Stimulated activated CD4-positive, alpha-beta T cell treated with anti-CD3 and anti-CD28 coated beads, Interleukin-15, amount 100 ng/mL, for 48 hours (primary cell): ENCODE measurements at places on chromosomes 5 and 9.

DNA sequence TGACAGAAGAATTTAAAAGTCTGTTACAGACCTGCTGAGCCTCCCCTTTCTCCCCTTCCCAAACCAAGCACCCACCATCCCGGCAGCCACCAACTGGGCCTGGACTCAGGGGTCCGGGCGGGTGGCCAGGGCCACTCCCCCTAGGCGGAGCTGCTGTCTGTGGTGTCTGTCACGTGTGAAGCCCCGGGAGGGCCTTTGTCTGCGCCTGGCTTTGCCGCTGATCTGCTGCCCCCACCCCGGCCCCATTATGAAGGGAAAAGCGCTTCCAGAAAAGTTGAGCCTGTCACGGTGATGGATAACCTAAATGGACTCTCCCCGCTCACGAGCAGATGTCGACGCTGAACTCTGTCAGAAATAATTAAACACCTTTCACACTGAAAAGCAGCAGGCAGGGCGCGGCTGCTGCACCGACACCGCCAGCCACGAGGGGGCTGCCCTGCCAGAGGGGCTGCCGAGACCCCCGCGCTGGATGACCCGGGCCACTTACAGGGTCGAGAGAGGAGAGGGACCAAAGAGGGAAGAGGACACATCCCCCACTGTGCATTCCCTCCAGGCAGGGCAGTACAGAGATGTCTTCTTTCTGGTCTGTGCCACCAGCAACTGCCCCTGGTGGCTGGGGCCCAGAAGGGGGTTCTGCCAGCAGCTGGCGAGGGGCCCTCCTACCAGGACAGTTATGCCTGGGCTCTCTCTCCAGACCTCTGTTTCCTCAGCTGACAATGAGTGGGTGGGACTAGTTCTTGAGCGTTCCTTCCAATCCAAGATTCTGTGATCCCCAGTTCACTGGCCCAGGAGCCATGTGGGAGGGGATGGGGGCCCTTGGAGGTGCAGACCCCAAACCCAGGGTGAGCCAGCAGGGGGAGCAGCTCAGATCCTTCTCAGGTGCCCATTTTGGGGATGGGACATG, 36.0 kb upstream of the BARHL1 start:
- DNase-seq = no peak

DNA sequence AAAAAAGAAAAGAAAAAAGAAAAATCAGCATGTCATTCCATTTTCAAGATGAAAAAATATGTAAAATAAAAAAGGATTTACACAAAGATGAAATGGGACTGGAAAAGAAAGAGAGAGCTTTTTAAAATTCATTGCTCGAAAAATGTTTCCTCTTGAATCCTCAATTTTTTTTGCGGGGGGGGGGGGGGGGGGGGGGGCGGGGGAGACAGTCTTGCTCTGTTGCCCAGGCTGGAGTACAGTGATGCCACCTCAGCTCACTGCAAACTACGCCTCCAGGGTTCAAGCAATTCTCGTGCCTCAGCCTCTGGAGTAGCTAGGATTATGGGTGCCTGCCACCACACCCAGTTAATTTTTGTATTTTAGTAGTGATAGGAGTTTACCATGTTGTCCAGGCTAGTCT, 16.5 kb downstream of the PFDN1 start:
- DNase-seq = no peak

GRCh38 chr5:133825631-133826289, 142.7 kb downstream of the C5orf15 start:
- no peak for DNase-seq

GRCh38 chr5:172370648-172371545, 83.4 kb downstream of the SH3PXD2B start:
- no peak for DNase-seq

DNA sequence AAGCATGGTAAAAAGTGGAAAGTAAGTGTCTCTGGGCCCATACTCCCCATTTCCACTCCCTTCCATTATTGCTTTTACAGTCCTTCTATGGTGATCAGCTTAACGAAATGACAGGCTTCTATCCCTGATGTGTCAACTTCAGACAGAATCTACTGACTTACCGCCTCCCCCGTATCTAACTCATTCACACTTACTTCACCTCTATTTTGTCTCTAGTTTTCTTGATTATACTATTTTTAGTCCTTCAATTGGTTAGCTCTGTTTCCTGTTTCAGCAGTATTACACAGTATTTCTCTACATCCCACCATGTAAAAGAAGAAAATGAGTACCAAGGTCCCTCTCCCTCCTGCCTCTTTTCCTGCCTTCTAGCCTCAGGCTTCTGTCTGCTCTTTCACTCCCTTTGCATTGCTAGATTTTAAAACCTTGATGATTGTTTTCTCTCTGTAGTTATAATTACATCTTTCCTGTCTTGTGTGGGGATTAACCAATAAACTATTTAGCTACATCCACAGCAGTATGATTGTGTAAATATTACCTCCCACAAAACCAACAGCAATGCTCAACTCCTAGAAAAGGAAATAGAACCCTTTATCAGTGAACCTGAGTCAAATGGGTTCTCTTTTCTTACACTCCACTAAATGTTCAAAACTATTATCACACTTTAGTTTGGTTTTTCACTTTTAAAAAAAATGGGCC, 53.4 kb downstream of the GNAQ start:
- DNase-seq = no peak

- no peak for DNase-seq
These were observed 16.4 kb upstream of the C5orf47 start for GRCh38 chr5:173972607-173972924.

DNA sequence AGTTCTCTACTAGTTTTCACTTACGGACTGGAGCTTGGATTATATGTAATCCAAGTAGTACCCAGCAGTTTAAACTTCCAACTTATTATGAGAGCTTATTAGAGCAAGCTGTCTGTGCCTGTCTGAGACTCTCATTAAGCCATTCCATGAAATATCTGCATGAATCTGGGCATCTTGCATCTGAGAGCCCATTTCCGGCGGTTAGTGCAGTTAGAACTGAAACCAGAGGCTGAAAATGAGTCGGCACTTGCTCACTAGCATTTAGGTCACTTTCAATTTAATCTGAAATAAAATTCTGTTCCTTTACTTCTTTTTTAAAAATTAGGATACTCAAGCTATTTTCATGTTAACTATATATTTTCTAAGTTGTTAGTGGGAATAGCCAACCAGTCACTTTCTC, 102.2 kb downstream of the MEGF10 start:
- no peak for DNase-seq

GRCh38 chr5:148768806-148769415, 57.5 kb upstream of the ADRB2 start:
- no peak for DNase-seq

DNA sequence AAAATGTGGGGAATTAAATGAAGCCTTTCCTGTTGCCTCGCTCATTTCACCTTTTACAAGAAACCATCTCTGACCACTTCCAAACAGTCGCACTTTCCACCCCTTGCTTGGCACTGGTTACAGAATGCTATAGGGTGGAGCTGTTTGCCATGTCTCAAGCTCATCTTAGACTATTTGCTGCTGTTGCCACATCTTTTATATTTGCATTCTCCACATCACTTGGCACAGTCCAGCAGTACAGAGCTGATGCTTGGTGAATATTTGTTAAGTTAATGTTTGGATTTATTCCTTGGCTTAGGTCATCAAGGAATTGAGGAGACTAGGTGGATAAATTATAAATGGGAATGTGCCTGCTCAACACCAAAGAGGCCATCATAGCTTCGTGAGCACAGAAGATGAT, 53.2 kb downstream of the GNA14 start:
- no peak for DNase-seq

DNA sequence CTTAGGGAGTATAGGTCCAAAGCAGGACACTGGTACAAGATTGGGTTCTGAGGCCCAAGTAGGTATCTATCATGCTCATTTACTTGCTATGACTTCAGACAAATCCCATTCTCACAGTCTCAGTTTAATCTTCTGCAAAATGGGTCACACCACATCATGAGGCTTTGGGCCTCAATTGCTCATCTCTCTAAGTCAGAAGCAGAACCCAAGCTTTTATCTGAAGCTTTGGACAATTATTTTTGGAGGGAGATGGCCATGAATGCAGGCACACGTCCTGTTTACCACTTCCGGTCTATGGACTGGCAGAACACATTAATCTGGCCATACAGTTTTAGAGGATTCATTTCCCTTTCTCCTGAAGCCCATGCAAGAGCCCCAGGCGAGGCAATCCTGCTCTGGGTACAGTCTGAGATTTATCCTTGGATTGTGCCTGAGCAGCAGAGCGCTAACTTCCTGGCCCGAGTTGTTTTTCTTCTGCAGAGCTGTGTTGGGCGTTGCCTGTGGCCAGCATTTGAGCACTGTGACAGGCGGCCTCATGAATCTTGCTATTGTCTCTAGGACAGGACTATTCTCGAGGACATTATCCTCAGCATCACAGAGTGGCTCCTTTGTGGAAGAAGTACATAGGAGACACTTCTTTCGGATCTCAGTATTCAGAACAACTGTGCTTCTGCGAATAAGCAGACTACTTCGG, 16.1 kb downstream of the SLC22A4 start:
- no peak for DNase-seq

- DNase-seq = no peak
These were observed 485 bp downstream of the FAM53C start for GRCh38 chr5:138338411-138339090.

DNA sequence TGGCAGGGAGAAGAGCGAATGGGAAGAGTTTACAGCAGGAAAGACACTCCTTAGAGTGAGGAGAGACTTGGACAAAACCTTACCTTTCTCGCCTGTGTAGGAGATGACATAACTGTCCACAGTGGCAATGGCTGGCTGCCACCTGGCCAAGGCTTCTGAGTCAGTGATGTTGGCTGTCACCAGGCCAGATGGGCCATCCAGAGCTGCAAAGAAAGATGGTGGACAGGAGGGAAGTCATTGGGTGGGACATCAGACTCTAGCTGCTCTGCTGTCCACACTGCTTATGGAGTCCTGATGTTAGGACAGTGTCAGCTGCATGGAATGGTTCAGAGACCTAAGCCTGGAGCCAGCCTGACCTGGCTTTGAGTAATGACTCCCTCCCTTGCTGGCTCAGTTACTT, 79.8 kb downstream of the TNC start:
- no peak for DNase-seq

DNA sequence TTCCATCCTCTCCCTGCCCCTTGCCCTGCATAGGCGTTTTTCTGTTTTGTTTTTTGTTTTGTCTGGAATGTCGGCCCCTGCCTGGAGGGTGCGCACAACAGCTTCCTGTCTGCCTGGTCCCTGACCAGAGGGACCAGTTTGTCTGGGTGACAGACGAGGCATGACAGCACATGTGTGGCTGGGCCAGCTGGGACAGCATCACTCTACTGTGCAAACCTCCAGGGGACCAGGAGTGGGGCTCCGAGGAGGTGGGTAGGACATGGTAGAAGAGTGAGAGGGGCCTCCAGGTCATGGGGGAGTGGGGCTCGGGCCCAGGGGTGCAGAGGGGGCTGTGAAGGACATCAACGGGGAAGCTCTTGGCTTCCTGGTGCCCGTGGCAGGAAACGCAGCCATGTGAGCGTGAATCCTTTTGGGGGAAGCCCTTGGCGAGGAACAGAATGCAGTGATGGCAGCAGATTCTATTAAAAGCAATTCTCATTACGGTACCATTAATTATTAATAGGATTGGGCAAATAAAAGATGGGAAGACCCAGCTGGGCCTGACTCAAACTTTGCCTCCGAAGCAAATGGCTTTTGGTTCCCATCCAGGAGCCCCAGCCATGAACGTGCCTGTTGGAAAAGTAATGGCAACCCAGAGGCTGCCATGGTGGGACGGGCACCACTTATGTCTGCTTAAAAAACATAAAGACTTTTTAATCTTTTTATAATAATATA, 184.4 kb upstream of the IER5L start:
- DNase-seq = no peak

GRCh38 chr5:30764704-30765103, 428.8 kb upstream of the CDH6 start:
- no peak for DNase-seq

- DNase-seq = no peak
These were observed 50.4 kb upstream of the PRR16 start for GRCh38 chr5:120413686-120414085.

DNA sequence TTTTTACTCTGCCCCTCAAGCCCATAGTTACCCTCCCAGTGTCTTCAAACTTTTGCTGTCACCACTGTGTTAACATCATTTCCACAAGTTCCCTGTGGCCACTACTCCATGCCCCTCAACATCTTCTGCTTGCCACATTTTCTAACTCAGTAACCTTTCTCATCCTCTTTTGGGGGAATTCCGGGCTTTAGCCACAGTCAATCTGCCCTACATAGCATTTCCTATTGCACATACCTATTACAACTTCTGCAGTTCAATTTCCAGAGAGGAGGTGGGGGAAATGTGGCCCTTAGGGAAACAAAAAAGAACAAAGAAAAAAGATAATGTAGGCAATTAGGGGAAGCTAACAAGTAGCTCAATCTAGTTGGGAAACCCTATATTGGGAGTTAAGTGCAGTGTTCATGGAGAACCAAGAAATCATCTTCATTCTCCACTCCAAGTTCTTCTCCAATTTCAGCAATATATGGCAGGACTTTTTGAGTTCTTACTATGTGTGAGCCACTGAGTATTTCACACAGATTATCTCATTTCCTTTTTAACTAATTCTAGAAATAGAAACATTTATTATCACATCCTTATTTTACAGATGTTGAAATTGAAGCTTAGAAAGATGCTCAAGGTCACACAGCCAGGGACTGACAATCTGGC, 40.2 kb upstream of the LPAR1 start:
- no peak for DNase-seq
